Activated T-cell treated with anti-CD3 and anti-CD28 coated beads for 1 hour (primary cell): ENCODE measurements at places on chromosomes 16 and 17.
A peak's percentile ranks its signal among the peaks of the same experiment; 100 is the strongest.

- no peak for DNase-seq
Measured at GRCh38 chr17:28282596-28282995, 36.4 kb upstream of the TMEM97 start.

DNA sequence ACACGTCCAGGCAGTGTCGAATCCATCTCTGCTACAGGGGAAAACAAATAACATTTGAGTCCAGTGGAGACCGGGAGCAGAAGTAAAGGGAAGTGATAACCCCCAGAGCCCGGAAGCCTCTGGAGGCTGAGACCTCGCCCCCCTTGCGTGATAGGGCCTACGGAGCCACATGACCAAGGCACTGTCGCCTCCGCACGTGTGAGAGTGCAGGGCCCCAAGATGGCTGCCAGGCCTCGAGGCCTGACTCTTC lies 7.2 kb upstream of the CD68 start:
- DNase-seq = no peak

GRCh38 chr16:64225696-64226095 lies 896.2 kb downstream of the CDH11 start:
- DNase-seq = no peak

GRCh38 chr16:82655072-82655714 lies 28.4 kb downstream of the CDH13 start:
- DNase-seq = peak; percentile 40

- peak; percentile 57 for DNase-seq
Measured at GRCh38 chr16:89909777-89910716, 8.6 kb upstream of the MC1R start.

GRCh38 chr16:57204675-57205074 lies 18.5 kb downstream of the RSPRY1 start:
- no peak for DNase-seq

DNA sequence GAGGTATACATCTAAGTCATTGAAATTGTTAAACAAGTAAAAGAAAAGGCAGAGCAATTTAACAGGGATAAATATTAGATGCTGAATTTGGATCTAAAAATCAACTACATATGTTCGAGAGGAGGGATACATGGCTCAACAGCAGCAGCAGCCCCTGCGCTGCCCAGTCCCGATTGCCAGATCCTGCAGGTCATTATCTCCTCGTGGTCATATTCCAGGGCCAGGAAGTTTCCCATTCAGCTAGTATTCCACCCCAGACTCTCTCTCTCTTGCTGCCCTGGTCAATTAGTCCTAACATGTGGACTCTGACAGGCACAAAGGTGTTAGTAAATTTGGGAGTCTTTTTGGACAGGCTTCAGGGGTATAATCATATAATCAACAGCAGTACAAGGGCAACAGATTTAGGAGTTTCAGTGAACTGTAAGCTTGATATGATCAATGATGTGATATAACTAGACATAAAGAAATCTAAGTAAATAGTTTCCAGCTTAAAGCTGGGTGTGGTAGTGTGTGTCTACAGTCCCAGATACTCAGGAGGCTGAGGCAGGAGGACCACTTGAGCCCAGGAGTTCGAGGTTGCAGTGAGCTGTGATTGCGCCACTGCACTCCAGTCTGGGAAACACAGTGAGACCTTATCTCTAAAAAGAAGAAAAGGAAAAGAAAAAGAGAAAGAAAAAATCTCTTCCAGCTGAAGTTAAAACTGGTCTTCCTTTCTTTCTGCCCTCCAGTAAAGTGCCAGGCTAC lies 96.5 kb upstream of the MED13 start:
- no peak for DNase-seq

GRCh38 chr17:42431758-42432161 lies 8.7 kb upstream of the CAVIN1 start:
- no peak for DNase-seq

DNA sequence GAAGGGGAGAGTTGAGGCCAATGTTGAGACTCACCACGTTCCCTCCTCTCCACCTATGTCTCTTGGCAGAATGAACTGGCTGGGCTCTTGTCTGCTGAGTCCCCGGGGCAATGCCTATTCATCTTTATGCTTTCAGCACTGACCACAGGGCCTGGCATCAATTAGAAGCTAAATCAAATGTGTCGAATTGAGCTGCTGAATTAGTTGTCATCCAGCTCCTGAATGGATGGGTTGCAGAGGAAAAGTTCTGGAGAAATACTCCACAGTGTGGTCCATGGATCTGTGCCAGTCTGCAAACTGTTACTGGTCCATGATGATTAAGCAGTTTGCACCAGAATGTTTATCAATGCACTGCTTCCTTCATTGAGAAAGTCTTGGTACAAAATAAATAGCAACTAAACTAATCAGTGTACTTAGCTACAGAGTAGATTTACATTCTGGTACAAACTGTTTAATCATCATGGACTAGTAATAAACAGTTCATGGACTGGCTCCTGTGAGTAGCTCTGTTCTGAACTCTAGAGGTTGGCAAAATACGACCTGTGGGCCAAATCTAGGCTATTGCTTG lies 4.6 kb downstream of the CNGB1 start:
- no peak for DNase-seq

DNA sequence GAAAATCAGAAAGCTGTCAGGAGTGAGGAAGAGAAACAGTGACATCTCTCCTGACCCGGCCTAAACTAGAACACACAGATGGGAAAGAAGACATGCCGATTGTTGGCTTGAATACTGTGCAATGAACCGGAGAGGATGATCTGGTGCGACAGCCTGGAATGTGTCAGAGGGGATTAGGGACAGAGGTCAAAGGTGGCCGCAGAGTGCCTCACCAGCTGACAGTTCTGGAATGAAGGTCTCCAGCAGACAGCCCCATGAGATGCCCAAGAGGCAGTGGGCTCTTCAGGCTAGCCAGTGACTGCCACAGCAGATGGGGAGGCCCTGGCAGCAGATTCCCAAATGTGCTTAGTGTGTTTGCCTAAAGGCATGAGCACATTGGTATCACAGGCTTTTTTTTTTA lies 623.2 kb downstream of the CDH8 start:
- DNase-seq = no peak

DNA sequence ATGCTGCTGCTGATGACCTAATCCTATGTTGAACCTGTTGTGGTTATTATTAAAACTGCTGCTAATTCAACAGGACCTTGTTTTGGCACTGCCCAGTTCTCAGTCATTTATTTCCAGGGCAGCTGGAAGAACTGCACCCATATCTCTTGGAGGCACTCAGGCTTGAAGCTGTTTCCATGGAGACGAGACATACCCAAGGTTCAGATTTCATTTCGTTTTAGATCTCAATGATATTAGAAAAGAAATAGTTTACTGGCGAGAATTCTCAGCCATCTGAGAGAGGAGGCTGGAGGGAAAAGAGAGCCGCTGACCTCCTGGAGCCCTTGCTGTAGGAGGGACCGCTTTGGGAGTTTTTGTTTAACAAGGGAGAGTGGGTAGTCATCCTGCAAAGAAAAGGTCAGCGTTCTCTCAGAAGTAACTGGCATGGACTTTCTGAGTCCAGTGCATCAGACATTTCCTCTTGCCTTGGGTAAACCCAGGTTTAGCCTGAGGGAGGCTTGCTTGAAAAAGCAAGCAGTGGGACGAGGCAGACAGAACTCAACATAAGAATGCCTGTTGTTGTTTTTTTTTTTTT lies 75.4 kb downstream of the YPEL2 start:
- DNase-seq = no peak

GRCh38 chr17:54891176-54891821 lies 9.4 kb upstream of the TOM1L1 start:
- no peak for DNase-seq

- no peak for DNase-seq
Measured at GRCh38 chr16:68065716-68066305, 19.4 kb upstream of the NFATC3 start.

- DNase-seq = no peak
Measured at GRCh38 chr17:16419929-16420271, 4.5 kb downstream of the TRPV2 start.

GRCh38 chr17:50448643-50449042 lies 20.0 kb downstream of the CHAD start:
- DNase-seq = no peak

- no peak for DNase-seq
Measured at GRCh38 chr17:76124582-76125390, 16.3 kb downstream of the FOXJ1 start.

- DNase-seq = no peak
Measured at GRCh38 chr16:72480911-72481310, 309.0 kb upstream of the PMFBP1 start.

- DNase-seq = no peak
Measured at GRCh38 chr16:67202426-67202825, 3.5 kb downstream of the ELMO3 start.

GRCh38 chr17:77436058-77436442 lies 295.3 kb downstream of the SEC14L1 start:
- no peak for DNase-seq

DNA sequence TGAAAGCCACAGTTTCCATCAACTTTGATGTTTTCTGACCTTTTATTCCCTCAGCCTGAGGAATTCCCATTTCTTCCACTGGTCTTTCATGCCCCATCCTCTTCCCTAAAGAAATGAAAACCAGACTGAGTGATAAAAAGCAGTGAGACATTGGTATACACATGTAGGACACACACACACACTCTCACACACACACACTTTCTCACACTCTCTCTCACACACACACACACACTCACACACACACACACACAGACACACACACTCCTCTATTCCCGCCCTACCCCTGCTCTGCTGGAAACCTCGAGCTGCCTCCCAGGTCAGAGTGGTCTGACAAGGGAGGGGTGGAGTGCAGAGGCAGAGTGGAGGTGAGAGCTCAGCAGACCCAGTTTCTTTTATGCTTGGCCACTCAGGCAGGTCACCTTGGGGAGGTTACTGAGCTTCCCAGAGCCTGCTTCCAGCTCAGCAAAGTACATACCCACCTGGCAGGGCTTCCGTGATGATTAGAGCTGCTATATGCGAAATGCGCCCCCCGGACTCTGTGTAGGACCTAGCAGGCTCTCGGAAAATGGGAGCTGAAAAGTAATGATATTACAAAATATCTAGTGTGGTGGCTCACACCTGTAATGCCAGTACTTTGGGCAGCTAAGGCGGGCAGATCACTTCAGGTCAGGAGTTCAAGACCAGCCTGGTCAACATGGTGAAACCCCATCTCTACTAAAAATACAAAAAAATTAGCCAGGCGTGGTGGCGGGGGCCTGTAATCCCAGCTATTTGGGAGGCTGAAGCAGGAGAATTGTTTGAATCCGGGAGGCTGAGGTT lies 30.7 kb downstream of the CCR7 start:
- no peak for DNase-seq

DNA sequence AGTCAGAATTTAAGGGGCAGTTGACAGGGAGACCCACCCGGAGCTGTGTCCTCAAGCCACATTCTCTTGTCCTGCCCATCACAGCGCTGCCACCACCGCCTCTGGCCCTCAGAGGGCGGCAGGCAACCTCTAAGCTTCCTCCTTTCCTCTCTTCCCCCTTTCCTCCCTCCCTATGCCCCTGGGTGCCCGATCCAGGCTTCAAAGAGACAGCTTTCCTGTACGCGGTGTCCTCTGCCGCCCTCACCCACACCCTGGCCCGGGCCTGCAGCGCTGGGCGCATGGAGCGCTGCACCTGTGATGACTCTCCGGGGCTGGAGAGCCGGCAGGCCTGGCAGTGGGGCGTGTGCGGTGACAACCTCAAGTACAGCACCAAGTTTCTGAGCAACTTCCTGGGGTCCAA lies 23.5 kb downstream of the WNT9B start:
- no peak for DNase-seq

DNA sequence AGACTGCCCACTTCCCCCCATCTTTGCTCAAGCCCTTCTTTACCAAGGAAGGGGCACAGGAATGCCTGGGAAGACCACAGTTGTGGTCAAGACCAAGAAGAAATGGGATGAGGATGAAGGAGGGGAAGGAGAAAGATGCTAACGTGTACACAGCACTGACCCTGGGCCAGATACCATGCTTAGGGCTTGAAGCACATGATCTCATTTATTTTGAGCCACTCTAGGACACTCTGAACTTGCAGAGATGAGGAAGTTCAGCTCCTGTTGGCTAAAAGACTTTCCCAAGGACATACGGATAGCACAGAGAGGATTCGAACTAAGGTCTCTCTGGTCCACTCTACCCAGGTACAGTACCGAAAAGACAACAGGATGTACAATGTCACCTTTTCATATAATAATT lies 42.6 kb downstream of the PIK3R5 start:
- no peak for DNase-seq

- DNase-seq = no peak
Measured at GRCh38 chr17:6567528-6568183, 11.3 kb upstream of the PITPNM3 start.

DNA sequence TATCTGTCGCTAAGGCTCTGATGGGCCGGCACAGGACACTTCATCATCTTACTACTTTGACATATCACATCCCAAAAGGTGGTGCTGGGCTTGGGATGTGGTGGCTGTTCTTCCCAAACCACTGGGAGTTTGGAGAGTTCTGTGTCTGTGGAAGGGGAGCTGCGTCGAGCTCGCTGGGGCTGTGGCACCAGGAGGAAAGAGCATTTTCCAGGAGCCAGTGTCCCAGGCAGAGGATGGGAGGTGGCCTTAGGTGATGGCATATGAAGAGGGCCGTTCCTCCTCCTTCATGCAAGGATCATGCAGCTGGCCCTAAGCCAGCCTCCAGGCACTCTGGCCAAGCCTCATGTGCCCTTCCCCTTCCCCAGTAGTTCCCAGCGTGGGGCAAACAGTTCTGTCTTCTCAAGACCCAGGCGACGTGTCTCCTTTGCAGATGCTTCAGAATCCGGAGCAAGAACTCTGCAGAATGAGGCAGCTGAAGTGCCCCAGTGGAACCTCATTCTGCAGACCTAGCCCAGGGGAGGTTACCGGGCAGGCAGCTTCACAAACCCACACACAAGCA lies 89.4 kb upstream of the TNRC6C start:
- DNase-seq = no peak

DNA sequence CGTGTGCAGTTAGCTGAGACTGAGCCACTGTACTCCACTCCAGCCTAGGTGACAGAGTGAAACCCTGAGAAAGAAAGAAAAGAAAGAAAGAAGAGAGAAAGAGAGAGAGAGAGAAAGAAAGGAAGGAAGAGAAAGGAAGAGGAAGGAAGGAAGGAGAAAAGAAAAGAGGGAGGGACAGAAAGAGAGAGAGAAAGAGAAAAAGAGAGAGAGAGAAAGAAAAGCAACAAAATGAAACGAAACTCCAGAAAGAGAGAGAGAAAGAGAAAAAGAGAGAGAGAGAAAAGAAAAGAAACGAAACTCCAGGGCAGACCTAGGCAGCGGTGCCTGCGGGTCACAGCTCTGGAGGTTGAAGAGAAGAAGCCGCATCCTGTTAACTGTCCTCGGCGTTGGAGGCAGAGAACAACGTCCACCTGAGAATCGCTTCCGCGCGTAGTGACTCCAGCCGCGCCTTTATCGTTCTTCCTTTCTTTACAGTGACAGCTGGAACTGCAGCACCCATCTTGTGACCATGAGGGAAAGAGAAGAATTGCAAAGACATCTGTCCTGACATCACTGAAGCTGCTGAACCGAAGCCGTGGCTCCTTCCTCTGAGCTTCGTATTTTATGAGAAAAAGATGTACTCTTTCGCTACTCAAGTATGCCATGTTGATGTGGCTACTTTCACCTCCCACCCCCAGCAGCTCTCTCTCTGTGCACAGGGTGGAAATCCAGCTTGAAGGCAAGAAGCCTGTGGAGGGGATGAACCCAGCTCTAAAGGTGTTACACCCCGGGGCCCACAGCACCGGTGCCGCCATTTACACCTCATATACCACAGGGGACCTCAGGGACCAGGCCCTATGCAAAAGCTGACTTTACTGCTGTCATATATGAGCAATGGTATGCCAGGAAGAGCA lies 56.9 kb upstream of the DOC2B start:
- no peak for DNase-seq

GRCh38 chr17:28974451-28974850 lies 23.1 kb upstream of the PHF12 start:
- no peak for DNase-seq
